ENCODE measurements at places on chromosomes 12 and 14. TPM values are rescaled to one million over a fixed set of nuclear protein-coding genes. Genes with fewer than 3 reads are reported as not detected.

CACNA2D4 gene
- total RNA-seq = 0.38 TPM

NEUROD4 gene
- total RNA-seq = not detected

FOXM1 gene
- 0.28 TPM for total RNA-seq

CSRNP2 gene
- 23.1 TPM for total RNA-seq

ZNF84 gene
- total RNA-seq = 20.1 TPM

IL31 gene
- not detected for total RNA-seq

Data from regular cardiac myocyte (primary cell).